Activated naive CD8-positive, alpha-beta T cell treated with anti-CD3 and anti-CD28 coated beads, Interleukin-2, amount 10 ng/mL, durations not matched to agents 7 days and 5 days (primary cell): ENCODE measurements at places on chromosomes 2 and 18.

DNA sequence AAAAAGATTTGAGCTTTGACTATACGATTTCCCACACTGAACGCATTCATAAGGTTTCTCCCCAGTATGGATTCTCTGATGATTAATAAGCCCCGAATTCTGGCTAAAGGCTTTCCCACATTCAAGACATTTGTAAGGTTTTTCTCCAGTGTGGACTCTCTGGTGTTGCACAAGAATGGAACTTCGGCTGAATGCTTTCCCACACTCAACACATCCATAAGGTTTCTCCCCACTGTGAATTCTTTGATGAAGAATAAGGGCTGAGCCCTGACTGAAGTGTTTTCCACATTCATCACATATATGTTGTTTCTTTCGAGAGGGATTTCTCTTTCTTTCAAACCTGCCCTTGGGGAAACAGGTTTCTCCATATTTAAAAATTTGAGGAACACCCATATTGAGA lies 6.9 kb downstream of the ZNF24 start:
- no peak for DNase-seq

DNA sequence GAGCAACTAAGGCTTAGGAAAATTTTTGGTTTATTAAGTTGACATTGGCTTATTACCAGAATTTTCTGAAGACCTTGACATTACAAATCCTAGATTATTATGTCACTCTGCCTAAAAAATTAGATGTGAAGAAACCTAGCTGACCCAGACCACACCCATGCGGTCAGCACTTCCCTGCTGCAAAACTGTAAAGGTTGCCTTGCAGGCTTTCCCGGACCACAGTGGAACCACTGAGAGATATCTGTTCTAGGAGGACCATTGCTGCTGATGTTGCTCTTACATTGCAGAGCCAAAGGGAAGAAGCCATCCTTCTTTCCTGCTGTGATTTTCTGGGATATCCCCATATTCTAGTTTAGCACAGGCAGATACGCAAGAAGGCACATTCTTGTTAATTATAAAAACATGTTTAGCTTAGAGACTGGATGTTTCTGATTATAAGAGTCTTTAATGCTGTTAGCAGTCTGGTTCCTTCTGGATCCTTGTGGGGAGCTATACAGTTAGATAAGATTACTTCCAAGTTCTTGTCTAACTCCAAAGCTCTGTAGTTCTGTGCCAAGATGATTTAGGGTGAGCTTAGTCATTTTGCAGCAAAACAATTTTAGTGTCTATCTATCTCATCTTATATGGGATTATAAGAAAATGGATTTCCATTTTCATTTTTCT lies 70.2 kb downstream of the AOX1 start:
- no peak for DNase-seq

DNA sequence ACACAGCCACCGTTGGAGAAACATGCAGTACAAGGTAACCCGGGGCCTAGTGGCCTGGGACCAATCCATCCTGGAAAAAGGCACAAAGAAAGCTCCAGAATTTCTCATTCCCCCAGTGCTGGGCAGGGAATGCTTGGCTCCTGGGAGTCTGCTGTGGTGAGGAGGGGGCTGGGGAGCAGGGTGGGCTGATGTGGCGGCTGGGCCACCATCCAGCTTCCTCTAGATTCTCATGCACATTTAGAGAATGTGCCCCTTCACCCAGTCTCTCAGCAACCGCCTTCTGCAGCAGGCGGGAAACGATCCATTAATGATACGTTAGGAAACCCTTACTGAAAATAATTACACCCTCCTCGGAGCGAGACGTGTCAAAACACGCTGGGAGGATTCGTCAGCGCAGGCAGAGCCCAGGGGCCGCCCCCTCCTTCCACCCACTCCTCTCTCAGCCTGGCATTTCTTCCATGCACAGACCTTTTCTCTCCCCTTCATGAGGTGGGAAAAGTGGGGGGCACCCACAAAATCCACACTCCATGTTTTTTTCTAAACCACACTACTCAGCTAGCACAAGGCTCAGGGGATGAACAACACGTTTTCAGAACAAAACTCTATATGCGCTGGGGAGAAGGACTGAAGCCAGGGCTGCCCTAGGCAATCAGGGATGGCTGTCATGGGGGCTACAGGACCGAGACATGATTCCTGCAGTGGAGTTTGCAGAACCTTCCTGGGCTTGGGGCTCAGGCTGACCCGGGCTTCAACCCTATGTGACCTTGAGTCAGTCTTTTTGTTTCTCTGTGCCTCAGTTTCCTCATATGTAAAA lies 56.1 kb upstream of the SMAD7 start:
- no peak for DNase-seq

GRCh38 chr2:62144689-62145477 lies 51.0 kb upstream of the B3GNT2 start:
- no peak for DNase-seq

DNA sequence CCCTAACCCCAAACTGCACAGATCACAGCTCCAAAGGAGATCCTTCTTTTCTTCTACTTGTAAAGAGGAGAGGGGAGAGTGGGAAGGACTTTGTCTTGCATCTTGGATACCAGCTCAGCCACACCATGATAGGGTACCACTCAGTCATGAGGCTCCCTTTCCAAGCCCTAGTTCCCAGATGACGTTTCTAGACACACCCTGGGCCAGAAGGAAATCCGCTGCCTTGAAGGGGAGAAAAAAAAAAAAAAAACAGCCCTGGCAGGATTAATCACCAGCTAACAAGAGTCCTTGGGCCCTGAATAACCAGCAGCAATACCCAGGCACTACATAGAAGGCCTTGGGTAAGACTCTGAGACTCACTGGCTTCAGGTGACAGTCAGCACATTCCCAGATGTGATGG lies 36.9 kb downstream of the ST8SIA3 start:
- DNase-seq: no peak

DNA sequence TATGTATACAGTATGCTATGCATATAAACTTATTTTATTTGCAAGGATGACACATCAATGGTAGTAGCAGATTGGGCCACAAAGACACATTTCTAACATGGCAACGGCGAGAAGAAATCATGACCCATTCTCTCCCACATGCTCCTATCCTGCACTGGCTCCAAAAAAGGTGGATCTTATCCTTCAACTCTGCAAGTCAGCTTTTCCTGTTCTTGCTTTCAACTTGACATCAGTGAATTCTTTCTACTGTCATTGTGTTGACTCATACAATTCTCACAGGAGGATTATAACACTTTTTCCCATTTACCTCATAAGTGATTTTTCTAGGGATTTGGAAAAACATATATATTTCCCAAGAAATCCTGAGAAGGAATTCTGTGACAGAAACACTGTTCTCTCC lies 53.1 kb downstream of the ACVR1 start:
- DNase-seq: no peak

- DNase-seq: no peak
These were observed 64.2 kb upstream of the TMEM17 start for GRCh38 chr2:62569907-62570841.

DNA sequence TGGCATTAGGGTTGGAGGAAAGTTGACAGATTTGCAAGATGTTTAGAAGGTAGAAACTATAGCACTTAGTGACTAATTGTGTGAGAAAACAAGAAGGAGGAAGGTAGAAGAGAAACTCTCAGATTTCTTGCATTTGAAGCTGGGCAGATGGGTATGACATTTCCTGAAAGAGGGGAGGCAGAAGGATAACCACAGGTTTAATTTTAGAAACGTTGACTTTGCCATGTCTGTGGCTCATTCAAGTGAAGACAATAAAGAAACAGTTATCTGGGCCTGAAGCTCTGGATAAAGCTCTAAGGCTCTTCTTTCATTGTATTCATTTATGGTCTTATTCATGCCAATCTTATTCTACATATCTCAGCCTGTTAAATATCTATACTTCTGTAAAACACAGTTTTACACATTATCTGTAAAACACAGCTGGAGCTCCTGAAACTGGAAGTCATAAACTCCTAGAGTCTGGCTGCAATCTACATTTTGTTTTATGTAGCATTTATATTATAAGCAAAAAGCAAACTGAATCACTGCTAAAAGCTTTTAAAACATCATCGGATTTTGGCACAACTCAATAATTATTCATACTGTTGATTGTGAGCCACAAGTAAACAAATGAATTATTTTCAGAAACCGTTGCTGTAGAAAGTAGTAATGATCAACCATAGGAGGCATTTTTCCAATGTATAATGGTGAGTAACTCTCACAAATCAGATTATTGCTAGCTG lies 138.5 kb downstream of the RIT2 start:
- DNase-seq: no peak

DNA sequence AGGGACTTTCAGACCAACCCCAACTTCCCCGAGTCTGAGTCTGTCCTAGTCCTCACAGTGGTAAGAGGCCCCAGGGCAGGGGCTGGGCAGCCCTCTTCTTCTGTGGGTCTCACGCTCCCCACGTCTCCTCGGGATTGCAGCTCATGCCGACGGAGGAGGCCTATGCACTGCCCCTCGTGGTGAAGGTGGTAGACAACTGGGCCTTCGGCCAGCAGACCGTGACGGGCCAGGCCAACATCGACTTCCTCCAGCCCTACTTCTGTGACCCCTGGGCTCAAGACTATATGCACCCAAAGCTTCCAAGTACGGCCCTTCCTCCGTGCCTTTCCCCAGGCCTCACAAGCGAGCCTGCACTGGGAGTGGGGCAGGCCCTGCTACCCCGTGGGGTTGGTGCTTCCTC lies 44.3 kb downstream of the LMAN2L start:
- DNase-seq: no peak

GRCh38 chr2:73489053-73489452 lies 103.4 kb downstream of the ALMS1 start:
- DNase-seq: no peak

- no peak for DNase-seq
These were observed 29.8 kb downstream of the PXDN start for GRCh38 chr2:1714291-1715064.

DNA sequence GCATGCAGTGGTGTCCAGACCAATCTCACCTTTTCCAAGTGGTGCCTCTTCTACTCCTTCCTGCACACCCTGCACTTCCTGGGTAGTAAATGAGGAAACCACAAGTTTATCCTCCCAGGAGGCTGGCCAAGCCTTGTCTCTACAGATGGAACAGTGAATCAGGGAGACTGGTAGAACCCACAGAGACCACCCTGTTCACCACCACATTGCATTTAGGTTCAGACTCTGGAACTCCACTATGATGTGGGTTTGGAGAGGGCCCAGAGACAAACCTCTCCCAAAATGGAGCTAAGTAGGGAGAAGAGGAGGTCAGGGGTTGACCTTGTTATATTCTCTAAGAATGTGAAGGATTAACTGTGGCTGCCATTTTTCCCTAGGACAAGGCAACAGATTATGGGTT lies 102.8 kb upstream of the FZD7 start:
- DNase-seq: no peak

DNA sequence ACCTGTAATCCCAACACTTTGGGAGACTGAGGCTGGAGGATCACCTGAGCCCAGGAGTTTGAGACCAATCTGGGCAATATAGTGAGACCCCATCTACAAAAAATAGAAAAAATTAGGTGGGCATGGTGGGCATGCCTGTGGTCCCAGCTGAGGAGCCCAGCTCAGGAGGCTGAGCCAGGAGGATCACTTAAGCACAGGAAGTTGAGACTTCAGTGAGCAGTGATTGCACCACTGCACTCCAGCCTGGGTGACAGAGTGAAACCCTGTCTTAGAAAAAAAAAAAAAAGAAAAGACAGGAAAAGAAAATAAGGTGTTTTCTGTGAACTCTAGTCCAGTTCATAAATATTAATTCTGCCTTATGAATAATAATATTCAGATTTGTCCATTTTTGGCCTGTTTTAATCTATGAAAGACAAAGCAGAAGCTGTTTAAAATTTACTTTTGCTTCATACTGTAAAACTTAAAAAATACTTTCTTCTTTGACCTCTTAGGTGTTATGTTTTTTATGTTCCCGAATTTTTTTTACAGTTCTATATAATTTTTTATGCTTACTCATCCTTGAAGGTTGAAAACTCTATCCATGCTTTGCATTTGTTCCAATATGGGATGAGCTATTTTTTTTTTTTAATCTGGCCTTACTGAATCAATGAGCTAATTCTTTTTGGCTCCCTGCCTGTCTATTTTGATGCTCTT lies 8.4 kb upstream of the ANXA4 start:
- no peak for DNase-seq

DNA sequence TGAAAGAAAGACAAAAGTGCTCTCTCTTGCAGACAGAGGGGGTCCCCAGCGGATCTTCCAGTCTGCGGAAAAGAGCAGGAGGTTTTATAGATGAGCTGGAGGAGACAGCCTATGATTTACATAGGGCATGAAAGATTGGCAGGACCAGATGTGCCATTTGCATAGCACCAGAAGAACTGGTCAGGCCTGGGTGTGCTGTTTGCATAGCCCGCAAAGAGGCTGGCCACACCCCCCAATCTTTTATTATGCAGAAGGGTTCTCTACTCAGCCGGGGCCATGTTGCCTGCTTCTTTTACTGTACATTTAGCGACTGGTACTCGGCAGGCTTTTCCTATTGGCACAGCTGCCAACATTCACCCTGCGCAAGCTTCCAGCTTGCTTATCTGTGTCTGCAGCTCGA lies 317.6 kb downstream of the GALR1 start:
- DNase-seq: no peak

GRCh38 chr18:74040008-74040407 lies 107.6 kb downstream of the FBXO15 start:
- DNase-seq: no peak

GRCh38 chr2:26982102-26982742 lies 11.8 kb downstream of the MAPRE3 start:
- DNase-seq: no peak

- DNase-seq: no peak
These were observed 6.2 kb downstream of the RHOB start for GRCh38 chr2:20453087-20453486.

- no peak for DNase-seq
These were observed 59.0 kb downstream of the TMEM247 start for GRCh38 chr2:46538393-46538792.

- DNase-seq: no peak
These were observed 36.4 kb upstream of the PXDN start for GRCh38 chr2:1780693-1781092.

DNA sequence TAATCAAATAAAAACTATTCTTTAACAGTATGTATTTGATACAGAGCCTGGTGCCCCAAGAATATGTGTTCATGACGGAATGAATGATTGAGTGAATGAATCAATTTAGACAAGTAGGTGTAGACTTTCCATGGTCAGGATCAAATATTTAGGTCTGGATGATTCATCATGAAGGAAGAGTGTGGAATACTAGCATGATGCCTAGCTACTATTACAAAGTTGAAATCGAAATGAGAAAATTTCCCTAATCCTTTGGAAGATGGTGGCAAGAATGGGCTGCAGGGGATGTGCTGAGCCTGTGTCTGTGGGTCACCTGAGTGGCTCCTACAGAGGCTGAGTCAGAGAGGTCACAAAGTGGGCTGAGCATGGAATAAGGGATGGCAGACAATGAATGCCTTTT lies 3.1 kb upstream of the MALT1 start:
- DNase-seq: no peak

- DNase-seq: no peak
These were observed 4.7 kb upstream of the TTN start for GRCh38 chr2:178811901-178812300.

GRCh38 chr18:36075862-36076587 lies 8.7 kb upstream of the RPRD1A start:
- DNase-seq: no peak

DNA sequence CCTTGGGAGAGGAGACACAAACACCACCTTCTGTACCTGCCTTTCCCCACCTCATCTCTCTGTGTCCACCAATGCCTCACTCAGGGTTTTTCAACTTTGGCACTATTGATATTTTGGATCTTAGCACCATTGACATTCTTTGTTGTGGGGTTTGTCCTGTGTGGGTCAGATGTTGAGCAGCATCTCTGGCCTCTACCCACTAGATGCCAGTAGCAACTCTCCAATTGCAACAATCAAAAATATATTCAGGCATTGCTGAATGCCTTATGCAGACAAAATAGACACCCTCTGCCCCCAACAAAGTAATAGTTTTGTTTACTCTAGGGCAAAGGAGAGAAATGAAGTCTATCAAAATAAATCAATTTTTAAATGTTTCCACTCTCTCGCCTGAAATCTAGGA lies 1384.3 kb upstream of the NXPH2 start:
- no peak for DNase-seq
